Smooth muscle cell of the brain vasculature (primary cell): ENCODE measurements at places on chromosomes 3 and 15.

DNA sequence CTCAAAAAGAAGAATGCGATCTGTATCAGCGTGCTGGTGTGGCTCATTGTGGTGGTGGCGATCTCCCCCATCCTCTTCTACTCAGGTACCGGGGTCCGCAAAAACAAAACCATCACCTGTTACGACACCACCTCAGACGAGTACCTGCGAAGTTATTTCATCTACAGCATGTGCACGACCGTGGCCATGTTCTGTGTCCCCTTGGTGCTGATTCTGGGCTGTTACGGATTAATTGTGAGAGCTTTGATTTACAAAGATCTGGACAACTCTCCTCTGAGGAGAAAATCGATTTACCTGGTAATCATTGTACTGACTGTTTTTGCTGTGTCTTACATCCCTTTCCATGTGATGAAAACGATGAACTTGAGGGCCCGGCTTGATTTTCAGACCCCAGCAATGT is 1.3 kb downstream of the P2RY1 start:
- DNase-seq = no peak

GRCh38 chr15:51726302-51727073 is 11.0 kb downstream of the LYSMD2 start:
- peak; percentile 59 for DNase-seq

- no peak for DNase-seq
These were observed 31.1 kb upstream of the CAPN7 start for GRCh38 chr3:15174953-15175352.

DNA sequence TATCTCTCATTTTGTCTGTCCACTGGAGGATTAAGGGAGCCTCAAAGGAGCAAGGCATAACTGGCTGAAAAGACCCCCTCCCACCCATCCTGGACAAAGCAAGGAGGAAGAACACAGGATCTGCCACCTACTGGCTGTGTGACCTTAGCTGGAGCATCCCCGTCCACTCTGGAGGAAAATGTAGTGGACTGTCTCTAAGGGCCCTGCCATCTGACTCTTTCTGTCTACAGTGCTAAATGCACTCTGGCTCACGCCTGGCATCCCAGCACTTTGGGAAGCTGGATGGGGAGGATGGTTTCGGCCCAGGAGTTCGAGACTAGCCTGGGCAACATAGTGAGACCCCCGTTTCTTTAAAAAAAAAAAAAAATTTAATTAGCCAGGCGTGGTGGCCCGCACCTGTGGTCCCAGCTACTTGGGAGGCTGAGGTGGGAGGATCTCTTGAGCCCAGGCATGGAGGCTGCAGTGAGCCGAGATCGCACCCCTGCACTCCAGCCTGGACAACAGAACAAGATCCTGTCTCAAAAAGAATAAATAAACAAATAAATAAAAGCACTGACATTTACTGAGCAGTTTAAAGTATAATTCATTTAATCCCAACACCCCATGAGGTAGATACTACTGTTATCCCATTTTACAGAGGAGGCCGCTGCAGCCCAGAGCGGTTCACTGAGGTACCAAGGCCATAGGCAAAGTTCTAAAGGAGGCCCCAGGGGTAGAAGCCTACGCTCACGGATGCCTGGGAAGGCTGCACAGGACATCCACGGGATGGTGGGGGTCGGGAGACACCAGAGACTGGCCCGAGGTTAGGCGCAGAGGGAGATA is 1.1 kb downstream of the TBC1D2B start:
- no peak for DNase-seq

DNA sequence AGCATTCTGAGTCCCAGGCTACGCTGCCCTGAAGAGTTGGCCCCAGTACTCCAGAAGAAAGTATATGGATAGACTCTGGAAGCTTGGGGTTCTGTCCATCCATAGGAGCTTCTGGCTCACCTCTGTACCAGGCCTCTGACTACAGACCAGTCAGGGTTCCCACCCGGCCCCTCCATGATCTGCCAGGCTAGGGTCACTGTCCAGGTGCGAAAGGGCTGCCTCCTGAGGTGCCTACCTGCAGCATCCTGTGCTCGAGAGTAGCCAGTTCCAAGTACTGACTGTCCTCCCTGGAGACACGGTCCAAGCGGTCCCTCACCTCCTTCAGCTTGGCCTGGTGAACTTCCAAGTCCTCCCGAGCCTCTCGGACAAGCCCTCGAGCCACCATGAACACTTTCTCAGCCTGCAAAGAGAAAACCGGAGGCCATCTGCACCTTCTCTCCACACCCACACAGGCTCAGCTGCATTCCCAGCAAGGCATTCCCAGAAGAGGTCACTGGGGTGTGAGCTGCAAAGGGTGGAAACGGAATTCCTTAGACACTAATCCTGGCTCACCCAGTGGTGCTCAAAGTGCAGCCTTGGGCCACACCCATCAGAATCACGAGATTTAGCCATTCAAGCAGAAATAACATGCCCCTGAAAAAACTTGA is 3.7 kb upstream of the PLXNB1 start:
- DNase-seq = no peak

DNA sequence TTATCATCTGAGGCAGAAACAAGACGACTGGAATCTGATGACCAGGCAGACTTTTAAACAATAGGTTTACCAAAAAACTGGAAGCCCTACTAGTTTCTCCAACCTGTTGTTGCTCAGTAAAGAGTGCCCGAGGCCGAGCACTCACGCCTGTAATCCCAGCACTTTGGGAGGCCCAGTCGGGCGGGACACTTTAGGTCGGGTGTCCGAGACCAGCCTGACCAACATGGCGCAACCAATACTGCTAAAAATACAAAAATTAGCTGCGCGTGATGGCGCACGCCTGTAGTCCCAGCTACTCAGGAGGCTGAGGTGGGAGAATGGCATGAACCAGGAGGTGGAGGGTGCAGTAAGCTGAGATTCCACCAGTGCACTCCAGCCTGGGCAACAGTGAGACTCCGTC is 1.1 kb upstream of the WDR5B start:
- no peak for DNase-seq

GRCh38 chr15:44094781-44095180 is 100.3 kb downstream of the FRMD5 start:
- DNase-seq = peak; percentile 17

- no peak for DNase-seq
These were observed 43.8 kb downstream of the RAB6B start for GRCh38 chr3:133851931-133852330.

- no peak for DNase-seq
These were observed 33.5 kb upstream of the ACKR4 start for GRCh38 chr3:132563420-132564069.

DNA sequence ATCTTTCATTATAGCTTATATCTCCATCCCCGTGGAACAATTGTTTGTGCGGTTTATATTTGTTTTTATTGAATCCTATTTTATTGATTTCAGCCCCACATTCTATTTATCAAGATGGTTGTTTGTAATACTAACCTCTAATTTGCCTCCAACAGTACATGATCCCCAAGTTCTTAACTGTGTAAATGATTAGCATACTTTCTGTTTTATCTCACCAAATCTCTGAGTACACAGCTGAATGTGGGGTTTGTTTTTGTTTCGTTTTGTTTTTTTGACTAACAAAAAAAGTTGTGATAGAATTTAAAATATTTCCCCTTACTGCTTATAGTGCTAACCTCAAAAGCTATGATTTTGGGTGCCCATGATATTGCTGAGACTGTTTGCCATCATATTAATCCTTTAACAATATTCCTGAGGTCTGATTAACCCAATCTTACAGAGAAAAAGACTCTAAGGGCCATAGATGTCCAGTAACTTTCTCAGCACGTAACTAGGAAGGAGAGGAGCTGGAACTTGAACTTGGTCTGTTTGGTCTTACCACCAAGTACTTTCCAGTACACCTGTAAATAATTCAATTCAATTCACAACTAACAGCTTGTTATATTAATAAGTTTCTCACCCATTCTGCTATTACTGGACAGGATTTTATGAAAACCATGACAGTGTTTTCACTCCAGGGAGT is 789.8 kb downstream of the TUSC7 start:
- no peak for DNase-seq

DNA sequence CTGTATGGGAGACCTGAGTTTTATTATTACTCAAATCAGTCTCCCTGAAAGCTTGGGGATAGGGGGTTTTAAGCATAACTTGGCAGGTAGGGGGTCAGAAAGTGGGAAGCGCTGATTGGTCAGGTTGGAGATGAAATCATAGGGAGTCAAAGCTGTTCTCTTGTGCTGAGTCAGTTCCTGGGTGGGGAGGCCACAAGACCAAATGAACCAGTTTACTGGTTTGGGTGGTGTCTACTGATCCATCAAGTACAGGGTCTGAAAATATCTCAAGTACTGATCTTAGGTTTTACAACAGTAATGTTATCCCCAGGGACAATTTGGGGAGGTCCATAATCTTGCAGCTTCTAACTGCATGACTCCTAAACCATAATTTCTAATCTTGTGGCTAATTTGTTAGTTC is 17.8 kb upstream of the IQCF6 start:
- no peak for DNase-seq

DNA sequence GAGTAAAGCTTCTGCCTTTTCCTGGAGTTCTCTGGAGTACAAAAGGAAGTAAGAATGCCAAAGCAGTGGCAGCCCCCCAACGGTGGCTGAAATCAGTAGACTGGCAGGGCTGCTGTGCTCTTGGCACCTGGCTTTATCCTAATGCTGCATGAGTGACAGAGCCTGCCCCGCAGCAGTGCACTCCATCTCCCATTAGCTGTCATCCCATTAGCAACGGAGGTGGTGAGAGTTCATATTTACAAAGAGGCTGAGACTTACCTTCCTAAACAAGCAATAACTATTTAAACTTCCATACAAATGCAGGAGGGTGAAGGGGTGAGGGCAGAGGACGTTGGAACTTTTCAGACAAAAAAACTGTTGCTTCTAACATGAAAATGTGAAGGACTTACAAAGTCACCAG is 51.9 kb downstream of the SERPINI1 start:
- DNase-seq = no peak

- no peak for DNase-seq
These were observed 110.4 kb upstream of the PFN2 start for GRCh38 chr3:150081084-150081483.

DNA sequence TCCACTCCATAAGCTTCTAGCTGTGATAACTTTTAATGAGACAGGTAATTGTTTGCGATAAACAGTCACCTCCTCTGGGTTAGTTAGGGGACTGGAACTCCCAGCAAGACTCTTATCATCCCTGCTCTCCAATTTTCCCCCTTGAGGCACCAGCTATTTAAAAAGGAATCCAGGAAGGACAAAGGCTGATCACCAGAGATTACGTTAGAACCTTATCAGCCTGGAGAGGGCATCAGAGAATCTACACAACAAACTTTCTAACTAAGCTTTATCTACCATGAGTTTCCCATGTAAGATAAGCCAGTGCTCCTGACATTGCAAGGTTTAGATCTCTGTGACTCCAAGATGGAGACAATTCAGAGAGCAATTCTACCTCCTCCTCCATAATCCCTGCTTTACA is 31.3 kb downstream of the GPR176 start:
- DNase-seq = no peak

GRCh38 chr15:69881302-69881670 is 216.4 kb downstream of the TLE3 start:
- DNase-seq = no peak

DNA sequence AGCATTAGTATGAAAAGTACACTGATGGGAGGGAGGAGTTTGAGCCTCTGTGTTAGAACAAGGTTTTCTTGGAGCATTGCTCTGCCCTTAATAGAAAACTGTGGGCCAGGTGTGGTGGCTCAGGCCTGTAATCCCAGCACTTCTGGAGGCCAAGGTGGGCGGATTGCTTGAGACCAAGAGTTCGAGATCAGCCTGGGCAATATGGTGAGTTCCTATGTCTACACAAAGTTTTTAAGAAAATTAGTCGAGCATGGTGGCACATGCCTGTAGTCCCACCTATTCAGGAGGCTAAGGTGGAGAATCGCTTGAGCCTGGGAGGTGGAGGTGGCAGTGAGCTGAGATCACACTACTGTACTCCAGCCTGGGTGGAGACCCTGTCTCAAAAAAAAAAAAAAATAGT is 103.7 kb downstream of the ATP10A start:
- DNase-seq = no peak

DNA sequence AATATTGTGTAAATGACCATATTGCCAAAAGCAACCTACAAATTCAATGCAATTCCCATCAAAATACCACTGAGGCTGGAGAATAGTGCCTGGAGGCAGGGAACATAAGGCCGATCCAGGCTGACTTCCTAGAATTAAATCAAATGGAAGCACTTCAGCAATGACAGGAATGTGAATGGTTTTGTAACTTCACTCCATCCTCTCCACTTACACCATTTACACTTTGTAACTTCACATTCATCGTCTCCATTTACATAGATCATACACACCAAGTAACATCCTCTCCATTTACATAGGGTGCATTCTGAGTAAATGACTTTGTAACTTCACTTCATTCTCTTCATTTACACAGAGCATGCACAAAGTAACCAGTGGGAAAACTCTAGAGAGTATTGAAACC is 11.6 kb downstream of the STRIT1 start:
- no peak for DNase-seq

DNA sequence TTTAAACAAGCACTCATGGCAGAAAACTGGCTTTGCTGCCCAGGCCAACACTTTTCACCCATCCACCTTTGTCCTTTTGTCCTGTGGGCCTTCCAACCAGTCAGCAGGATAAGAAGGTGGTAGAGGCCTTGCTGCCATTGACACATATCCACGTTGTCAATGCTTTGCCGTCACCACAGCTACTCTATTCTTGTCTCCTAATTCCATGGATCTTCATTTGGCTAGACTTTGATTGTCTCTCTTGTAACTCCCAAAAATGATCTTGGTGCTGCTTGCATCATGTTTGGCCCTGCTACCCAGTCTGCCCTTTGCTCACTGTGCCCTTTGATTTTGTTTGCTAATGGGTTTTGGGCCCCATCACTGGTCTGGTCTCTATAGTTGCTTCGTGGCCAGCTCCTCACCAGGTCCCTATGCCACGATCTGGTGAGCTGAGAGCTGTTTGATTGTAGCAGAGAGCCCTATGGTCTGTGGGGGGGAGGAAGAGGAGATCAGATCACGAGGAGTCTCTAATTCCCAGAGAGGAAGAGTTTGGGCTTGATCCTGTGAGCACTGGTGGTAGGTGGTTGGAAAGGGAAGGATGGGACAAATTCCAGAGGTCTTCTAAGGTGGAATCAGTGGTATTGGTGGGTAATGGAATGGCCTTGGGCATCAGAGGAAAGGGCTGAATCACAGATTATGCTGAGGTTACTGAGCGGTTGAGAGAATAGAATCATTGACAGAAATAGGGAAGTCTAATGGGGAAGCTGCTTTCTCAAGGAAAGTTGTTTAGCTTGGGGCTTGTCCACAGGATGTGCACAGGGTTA is 40.3 kb downstream of the ABHD2 start:
- DNase-seq = no peak

DNA sequence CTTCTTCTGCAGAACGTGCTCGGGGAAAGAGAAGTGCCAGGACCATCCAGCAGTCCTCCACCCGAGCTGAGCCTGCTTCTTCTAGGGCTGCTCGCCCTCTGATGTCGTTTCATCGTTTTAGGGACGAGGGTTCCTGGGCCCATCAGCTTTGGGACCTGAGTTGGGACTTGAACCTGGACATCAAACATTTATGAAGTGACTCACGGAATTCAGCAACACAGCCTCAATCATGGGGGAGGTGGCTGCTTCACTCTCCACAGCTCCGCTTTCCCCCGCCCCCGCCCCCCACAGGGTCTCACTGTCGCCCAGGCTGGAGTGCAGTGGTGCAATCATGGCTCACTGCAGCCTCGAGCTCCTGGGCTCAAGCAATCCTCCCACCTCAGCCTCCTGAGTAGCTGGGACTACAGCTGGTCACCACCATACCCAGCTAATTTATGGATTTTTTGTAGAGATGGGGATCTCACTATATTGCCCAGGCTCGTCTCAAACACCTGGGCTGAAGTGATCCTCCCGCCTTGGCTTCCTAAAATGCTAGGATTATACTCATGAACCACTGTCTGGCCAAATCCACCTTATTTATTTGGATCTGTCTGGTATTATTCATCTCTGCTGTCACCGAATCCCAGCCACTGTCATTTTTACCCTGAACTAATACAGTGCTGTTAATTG is 725 bp upstream of the SCAMP2 start:
- DNase-seq = peak; percentile 6
